ENCODE measurements at places on chromosomes 1 and 21.

DNA sequence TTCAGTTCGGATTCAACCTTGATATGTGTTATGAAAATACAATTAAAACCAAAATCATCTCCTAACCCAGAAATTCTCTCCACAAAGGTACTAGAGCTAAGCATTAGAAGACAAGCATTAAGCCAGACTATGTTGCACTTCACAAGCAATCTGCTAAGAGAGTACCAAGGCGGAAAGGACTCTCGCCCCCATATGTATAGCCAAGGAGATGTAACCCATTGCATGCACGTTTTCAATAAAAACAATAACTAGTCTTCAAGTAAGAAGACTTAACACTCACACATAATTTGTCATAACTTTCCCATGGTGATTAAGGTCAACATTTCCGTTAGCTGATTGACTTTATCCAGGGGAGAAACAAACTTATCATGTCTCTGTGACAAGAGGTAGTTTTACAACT is 27.6 kb upstream of the PTPRC start:
- no peak for DNase-seq

DNA sequence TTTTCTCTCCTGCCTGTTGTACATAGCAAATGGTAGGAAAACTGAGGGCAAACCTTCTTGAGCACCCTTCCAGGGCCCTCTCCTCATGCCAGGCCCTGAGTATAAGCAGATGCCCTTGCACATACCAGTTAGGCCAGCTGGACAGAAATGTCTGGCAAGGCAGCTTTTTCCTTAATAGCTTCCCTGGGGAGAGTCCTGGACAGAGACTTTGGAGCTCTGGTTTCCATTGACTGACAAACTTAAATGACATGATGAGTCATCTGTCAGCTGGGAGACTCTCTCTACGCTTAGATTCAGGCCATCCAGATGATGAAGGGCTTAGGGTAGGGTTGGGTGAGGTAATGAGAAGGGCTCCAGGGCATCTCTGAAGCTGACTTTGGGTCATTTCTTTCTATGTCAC is 317.5 kb downstream of the ASTN1 start:
- no peak for DNase-seq

GRCh38 chr1:17908945-17909344 is 153.8 kb downstream of the ACTL8 start:
- no peak for DNase-seq

DNA sequence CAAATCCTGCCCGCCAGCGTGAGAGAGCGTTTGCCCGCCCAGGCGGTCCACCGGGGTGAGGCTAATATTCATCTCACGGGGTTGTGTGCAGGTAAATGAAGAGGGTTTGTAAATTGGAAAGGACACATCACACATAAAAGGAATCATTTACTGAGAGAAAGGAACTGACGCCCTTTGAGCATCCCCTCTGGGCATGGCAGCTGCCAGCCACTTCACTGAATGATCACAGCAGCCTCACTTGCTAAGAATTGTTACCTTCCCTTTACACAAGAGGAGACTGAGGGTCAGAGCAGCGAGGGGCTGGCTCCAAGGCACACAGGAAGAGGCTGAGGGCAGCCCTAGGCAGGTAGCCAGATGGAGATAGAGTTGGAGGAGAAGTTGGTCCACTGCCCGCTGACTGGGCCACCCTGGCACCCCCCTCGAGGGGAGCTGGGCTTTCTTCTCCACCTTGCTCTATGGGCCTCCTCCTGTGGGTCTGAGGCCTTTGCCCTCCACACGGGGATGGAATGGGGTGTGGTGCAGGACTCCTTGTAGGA is 96.0 kb downstream of the FOXD2 start:
- no peak for DNase-seq

DNA sequence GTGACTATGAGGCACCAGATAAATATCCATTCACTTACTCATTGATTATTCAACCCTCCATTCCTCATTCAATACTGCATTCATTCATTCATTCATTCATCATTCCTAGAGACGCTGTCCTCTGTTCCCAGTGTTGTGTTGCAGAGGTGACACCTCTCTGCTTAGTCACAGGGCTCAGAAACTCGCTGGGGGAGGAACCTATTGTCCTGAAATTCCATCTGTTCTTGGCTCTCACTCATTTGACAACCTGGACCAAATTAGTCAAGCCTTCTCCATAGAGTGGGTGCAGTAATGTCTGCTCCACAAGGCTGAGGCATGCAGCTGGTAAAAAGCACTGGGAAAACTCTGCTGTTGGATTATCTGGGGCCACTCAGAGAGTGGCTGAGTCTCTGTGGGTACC is 49.7 kb downstream of the MYOM3 start:
- no peak for DNase-seq

- peak; percentile 75 for DNase-seq
Observed at GRCh38 chr1:110150330-110151174, at the start of gene SLC6A17. SLC6A17 (plus strand) TSS chr1:110150494; CDS start chr1:110166930, 16,436 bp downstream.

DNA sequence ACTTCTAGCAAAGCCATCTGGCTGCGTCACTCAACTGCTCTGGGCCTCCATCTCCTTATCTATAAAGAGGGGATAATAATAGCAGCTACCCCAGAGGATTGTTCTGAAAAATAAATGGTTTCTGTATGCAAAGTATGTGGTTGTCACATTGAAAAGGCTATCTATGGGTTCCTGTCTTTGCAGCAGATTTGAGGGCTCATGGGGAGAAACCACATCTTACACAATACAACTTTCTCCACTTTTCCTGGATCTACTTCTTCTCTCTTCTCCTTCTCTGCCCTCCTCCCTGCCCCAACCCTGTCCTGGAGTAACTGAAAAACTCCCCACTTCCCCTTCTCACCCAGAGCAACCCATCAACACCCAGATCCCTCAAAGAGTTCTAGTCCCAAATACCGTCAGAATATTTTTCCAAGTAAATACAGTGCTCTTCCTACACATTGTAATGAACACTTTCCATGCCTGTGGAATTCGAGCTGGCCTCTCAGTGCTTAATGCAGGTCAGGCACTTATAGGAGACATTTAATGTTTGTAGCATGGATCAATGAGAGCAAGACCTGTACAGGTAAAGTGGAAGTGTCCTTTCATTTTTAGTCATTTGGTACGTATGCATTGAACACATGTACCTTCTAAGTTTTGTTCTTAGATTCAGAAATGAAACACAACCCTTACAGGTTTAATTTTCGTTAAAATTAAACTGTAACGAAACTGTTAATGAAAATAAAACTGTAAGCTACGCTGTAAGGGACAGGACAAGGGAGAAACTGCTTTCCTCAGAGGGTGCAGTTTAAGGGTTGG is 131.9 kb downstream of the AK5 start:
- DNase-seq: no peak

DNA sequence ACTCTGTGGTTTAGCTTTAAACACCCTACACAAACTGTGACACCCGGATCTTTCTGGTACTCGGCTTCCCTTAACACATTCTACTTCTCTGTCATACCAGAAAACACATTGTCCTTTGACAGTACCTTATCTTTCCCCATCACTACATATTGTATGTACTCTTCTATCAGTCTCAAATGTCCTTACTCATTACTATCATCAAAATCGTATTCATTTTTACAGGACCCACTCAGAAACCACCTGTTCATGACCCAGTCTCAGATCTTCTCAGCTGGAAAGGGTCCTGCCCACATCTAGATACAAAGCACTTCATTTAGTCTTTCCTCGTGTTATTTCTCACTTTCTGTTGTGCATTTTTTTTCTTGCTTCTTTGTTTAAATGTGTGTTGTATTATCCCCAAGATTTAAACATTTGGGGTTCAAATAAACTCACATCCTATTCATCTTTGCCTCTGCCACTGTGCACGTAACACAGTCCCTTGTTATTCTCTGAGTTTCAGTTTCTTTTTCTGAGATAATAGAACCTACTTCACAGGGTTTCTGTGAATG is 27.7 kb downstream of the CD34 start:
- DNase-seq: no peak

GRCh38 chr1:37764414-37764825 is 500 bp downstream of the EPHA10 start:
- DNase-seq: peak; percentile 64

- no peak for DNase-seq
Observed at GRCh38 chr1:170586321-170587252, 54.6 kb downstream of the GORAB start.

- DNase-seq: peak; percentile 23
Observed at GRCh38 chr1:2894381-2895041, 93.0 kb upstream of the TTC34 start.

DNA sequence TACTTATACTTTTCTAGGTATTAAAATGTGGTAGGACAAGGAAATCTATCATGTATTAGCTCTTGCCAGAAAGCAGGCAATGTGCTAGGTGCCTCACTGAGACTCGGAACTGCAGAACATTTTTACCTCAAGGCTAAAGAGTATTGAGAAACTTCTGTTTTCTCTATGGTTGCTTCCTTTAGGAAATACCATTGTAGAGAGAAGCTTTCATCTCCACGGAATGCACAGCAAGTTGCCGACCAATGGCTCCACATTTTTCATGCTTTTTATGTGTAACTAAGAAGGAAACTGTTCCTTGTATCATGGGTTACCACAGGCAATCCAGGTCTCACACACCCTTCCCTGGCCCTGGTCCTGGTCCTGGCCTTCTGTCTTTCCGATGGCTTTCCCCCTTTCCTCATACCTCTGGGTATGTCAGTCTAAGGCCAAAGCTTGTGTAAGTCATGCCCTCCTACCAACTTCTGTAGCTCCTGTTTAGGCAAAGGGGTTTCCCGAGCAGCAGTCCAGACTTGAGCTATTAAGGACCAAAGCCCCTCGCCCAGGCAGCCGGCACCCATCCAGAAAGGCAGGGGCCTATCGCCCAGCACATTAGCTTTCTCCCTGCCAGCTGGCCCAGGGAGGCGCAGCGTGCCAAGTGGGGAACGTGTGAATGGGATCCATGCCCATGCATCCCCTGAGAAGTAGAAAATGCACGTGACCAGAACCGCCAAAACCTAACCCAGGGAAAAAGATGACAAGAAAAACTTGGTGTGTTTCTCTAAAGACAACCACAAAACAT is 225.0 kb downstream of the PBX1 start:
- DNase-seq: no peak

- DNase-seq: no peak
Observed at GRCh38 chr1:150925080-150925479, 1.1 kb upstream of the SETDB1 start.

DNA sequence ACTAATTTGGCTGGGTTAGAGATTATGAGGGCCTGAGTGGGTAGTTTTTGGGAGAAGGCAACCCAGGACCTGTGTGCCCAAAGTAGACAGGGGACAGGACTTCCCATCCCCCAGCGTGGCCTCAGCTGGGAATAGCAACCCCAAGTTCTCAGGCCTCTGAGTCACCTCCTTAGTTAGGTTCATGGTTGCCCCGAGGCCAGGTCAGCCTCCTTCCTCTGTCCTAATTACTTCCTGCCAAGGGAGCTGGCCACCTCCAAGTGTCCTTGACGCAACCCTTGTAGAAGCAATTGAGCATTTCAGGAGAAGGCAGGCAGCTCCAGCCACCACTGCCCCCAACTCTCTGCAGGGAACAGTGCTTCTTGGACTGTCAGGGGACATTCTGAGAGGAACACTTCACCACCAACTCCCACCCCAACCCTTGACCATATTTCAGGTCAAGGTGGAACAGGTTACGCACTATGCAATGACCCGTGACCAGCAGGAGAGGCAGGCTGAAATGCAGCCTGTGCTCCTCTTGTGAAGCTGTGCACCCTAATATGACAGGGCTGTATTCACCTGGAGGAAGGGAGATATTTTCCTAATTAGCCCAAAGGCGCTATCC is 5.1 kb upstream of the NT5C1A start:
- DNase-seq: no peak

DNA sequence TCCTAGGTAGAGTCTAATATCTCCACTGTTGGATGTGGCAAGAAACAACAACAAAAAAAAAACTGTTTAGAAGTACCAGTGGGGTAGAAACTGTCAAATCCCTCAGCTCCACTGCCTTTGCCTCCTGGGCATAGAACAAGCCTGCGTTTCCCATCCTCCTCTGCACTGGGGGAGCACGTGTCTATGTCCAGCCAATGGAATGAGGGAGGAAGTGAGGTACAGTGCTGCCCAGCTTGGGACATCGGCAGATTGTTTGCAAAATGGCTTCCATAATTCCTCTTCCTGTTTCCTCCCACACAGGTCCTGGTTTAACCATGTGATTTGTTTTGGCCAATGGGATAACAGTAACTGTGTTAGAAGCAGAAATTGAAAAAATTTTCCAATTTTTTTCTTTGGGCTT is 39.1 kb downstream of the PSMG1 start:
- no peak for DNase-seq

- DNase-seq: no peak
Observed at GRCh38 chr1:161978011-161978790, 45.5 kb downstream of the OLFML2B start.

DNA sequence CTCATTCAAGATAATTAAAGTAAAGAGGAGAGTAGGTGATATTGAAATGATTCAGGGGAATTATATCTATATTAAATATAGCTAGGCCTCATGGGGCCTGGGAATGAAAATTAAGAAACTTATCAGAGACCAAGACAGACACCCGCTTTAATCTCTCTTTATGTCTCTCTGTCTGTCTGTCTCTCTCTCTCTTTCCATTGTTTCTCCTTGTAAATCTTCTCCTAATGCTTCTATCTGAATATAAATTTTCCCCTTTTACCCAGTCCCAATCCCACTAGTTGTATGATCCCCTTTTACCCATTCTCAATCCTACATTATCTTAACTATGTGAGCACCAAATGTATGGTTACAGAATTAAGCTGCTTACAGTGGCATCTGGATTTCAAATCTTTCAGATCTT is 61.2 kb downstream of the RGS5 start:
- DNase-seq: no peak

- peak; percentile 95 for DNase-seq
Observed at GRCh38 chr1:226125097-226125630, 61.4 kb downstream of the ACBD3 start.

DNA sequence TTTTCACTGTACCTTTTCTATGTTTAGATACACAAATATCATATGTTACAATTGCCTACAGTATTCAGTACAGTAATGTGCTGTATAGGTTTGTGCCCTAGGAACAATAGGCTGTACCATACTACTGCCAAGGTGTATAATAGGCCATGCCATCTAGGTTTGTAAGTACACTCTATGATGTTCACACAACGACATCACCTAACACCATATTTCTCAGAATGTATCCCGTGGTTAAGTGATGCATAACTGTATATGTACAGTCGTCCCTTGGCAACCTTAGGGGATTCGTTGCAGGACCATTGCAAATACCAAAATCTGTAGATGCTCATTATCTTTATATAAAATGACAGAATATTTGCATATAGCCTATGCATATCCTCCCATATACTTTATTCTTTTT is 5.8 kb upstream of the SSR2 start:
- no peak for DNase-seq

DNA sequence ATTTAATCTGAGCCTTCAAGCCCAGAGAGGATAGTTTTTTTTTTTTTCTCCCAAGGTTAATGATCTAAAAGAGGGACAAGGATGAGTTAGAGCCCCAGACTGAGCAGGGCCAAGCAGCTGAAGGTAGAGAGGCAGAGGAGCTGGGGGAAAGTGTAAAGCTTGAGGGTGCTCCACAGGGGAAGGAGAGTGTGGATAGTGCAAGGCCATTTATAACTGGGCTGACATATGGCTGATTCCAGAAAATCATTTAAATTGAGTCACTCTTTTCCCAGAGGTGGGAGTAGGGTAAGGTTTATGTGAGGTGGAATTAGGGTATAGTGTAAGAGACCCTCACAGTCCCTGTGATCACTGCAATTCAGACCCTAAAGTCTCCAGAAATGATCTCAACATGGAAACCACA is 55.8 kb downstream of the BEND5 start:
- no peak for DNase-seq

All from activated T-cell treated with anti-CD3 and anti-CD28 coated beads, Interleukin-2, amount 50 U/mL, for 48 hours (primary cell).